ENCODE measurements at places on chromosomes 13 and 19. TPM values are rescaled to one million over a fixed set of nuclear protein-coding genes. Genes with fewer than 3 reads are reported as not detected.

GRCh38 chr19:16677055-16677454 lies 16.1 kb downstream of the TMEM38A start:
- DNase-seq, result no peak
- no peaks in the 10 kb centered on the region for H3K4me1 ChIP-seq
- H3K36me3 ChIP-seq, result no peaks in the 10 kb centered on the region
- no peaks in the 10 kb centered on the region for H3K27me3 ChIP-seq

TMEM86B gene
- 14.7 TPM for total RNA-seq

- H3K36me3 ChIP-seq, result no peaks in the 10 kb centered on the region
- no peak overlapping the region for H3K4me3 ChIP-seq
- no peak overlapping the region for H3K27ac ChIP-seq
These were observed 190.2 kb downstream of the TEX29 start for GRCh38 chr13:111510502-111511218.

- no peaks in the 10 kb centered on the region for H3K36me3 ChIP-seq
- DNase-seq, result no peak
- H3K4me1 ChIP-seq, result no peaks in the 10 kb centered on the region
- H3K27me3 ChIP-seq, result no peaks in the 10 kb centered on the region
These were observed 108.8 kb downstream of the NDFIP2 start for GRCh38 chr13:79589603-79590393.

- no peaks in the 10 kb centered on the region for H3K36me3 ChIP-seq
- H3K27me3 ChIP-seq, result peaks cover 48% of the 10 kb centered on the region
- no peak for DNase-seq
- H3K4me1 ChIP-seq, result peaks cover 8% of the 10 kb centered on the region
These were observed 116.8 kb upstream of the CACNA1A start for GRCh38 chr19:13622766-13623715.

DNA sequence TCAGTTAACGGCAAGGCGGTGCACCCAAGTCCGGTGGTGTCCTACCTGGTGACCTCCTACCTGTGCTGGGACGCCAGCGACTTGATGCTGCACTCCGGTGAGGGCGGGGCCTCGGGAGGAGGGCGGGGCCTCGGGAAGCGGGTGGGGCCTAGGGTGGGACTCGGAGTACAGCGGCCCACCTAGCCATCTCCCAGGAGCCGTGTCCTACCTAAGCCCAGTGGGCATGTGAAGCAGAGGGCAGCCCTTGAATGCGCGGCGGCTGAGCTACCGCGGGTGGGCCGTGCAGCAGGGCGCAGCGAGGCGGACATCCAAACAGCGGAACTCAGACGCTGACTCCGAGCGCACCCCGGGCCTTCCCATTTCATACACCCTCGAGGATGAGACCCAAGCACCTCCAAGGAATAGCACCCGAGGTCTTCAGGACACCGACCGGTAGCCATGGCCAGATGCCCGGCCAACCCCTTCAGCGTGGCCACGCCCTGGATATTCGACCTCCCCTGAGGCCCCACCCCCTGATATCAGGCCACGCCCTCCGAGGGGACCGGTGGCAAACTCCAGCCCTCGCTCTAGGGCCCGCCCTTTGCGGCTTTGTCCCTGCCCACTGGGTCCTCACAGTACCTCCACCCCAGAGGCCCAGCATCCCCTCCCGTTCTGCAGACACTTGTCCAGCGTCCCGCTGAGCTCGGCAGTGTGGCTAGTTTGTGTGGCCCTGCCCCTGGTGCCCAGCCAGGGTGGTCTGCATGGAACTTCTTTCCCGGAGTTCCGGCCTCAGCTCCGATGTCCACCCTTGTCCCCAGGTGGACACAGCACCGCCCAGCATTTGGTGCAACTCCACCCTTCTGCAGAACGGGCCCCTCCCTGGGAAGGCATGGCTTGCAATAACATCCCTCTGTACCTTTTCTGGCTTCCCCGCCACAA lies 5.4 kb downstream of the KLK1 start:
- no peak overlapping the region for H3K27ac ChIP-seq
- peaks cover 98% of the 10 kb centered on the region for H3K27me3 ChIP-seq
- no peaks in the 10 kb centered on the region for H3K36me3 ChIP-seq
- DNase-seq, result peak; percentile 72

MYPOP gene
- 13.1 TPM for total RNA-seq

APOC1 gene
- 4.7 TPM for total RNA-seq

- H3K36me3 ChIP-seq, result no peaks in the 10 kb centered on the region
- DNase-seq, result no peak
These were observed 96.4 kb upstream of the MYCBP2 start for GRCh38 chr13:77423296-77423695.

ZNF649 gene
- 15.5 TPM for total RNA-seq

DNA sequence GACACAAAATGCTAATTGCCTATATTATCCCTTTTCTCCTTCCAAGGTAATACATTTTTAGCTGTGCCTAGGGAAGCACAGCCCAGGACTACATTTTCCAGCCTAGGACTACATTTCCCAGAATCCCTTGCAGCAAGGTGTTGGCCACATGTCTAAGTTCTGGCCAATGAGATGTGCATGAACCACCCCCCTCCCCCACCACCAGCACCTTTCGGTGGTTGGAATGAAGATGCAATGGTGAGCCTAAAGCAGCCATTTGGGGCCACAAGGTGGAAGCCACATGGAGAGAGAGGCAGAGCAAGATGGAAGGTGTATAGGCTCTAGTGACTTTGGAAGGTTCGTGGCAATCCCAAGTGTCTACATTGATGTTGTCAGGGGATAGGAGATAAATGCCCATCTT lies 16.2 kb downstream of the UNC13A start:
- H3K27me3 ChIP-seq, result peaks cover 50% of the 10 kb centered on the region
- H3K4me1 ChIP-seq, result no peaks in the 10 kb centered on the region
- no peak overlapping the region for H3K27ac ChIP-seq
- DNase-seq, result peak; percentile 40
- no peak overlapping the region for H3K4me3 ChIP-seq
- no peaks in the 10 kb centered on the region for H3K36me3 ChIP-seq

NKPD1 gene
- 0.64 TPM for total RNA-seq

GRCh38 chr19:33329060-33329459 lies 26.7 kb upstream of the CEBPA start:
- H3K4me1 ChIP-seq, result no peaks in the 10 kb centered on the region
- H3K27ac ChIP-seq, result no peak overlapping the region
- no peaks in the 10 kb centered on the region for H3K36me3 ChIP-seq
- peaks cover 29% of the 10 kb centered on the region for H3K27me3 ChIP-seq

ARHGAP45 gene
- 12.0 TPM for total RNA-seq

LPAR6 gene
- 16.4 TPM for total RNA-seq

DNA sequence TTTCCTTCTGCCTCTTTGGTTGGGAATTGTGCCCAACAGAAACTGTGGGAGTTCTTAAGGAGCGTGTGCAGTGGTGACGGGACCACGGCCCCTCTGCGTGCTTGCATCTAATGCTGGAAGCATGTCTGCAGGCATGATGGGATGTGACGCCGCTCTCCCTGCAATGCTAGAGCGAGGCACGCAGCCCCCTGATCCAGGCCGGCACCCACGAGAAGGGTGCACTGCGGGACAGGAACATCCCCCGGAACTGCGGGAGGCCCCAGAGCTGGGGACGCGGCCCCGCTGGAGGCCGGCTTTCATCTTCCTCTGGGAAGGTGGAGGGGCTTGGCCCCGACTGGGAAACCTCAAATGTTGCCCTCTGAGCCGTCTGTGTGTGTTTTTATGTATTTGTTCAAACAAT lies 32.7 kb downstream of the TMEM255B start:
- no peaks in the 10 kb centered on the region for H3K4me1 ChIP-seq
- H3K4me3 ChIP-seq, result no peak overlapping the region
- no peak overlapping the region for H3K27ac ChIP-seq
- H3K27me3 ChIP-seq, result no peaks in the 10 kb centered on the region

DNA sequence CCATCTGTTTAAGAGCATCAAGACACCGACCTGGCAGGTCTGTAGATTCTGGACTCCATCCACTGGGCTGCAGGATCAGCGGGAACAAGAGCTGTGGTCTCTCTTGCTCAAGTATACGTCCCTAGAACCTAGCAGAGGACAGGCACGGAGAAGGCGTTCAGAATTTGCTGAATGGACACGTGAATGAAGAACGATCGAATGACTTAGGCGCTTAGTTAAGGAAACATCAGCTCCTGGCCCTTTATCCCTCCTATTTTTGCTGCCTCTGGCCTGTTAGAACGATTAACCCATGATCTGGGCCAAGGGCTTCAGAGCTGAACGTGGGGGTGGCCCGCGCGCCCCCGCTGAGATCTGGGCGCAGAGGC lies 953 bp downstream of the DZIP1 start:
- no peak for DNase-seq
- H3K4me1 ChIP-seq, result no peaks in the 10 kb centered on the region
- no peaks in the 10 kb centered on the region for H3K27me3 ChIP-seq
- H3K27ac ChIP-seq, result no peak overlapping the region

GRCh38 chr13:98565726-98566565 lies 11.0 kb downstream of the STK24 start:
- peak overlapping the region; percentile 54 for H3K27ac ChIP-seq
- peaks cover 24% of the 10 kb centered on the region for H3K36me3 ChIP-seq
- no peaks in the 10 kb centered on the region for H3K27me3 ChIP-seq

DNA sequence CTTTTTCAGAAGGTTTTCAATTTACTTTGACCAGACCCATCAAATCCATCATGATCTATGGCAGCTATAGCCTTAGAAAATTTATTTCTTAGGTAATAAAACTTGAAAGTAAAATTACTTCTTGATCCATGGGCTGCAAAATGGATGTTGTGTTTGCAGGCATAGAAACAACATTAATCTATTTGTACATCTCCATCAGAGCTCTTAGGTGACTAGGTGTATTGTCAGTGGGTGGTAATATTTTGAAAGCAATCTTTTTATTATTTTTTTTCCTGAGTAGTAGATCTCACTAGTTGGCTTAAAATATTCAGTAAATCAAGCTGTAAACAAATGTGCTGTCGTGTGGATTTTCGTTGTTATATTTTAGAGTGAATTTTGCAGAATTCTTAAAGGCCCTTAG lies 710.0 kb downstream of the SLITRK6 start:
- H3K27me3 ChIP-seq, result no peaks in the 10 kb centered on the region
- H3K36me3 ChIP-seq, result no peaks in the 10 kb centered on the region
- H3K4me1 ChIP-seq, result no peaks in the 10 kb centered on the region
- no peak for DNase-seq
- no peak overlapping the region for H3K4me3 ChIP-seq

- no peak overlapping the region for H3K4me3 ChIP-seq
- peaks cover 27% of the 10 kb centered on the region for H3K4me1 ChIP-seq
- H3K27me3 ChIP-seq, result no peaks in the 10 kb centered on the region
- peak overlapping the region; percentile 66 for H3K27ac ChIP-seq
- no peaks in the 10 kb centered on the region for H3K36me3 ChIP-seq
These were observed 157.9 kb downstream of the UQCRFS1 start for GRCh38 chr19:29054886-29055675.

- no peaks in the 10 kb centered on the region for H3K4me1 ChIP-seq
- H3K27me3 ChIP-seq, result peaks cover 11% of the 10 kb centered on the region
- H3K36me3 ChIP-seq, result no peaks in the 10 kb centered on the region
- DNase-seq, result no peak
These were observed 59.3 kb upstream of the WDFY2 start for GRCh38 chr13:51524829-51525566.

MEX3D gene
- total RNA-seq, result 41.4 TPM

DNA sequence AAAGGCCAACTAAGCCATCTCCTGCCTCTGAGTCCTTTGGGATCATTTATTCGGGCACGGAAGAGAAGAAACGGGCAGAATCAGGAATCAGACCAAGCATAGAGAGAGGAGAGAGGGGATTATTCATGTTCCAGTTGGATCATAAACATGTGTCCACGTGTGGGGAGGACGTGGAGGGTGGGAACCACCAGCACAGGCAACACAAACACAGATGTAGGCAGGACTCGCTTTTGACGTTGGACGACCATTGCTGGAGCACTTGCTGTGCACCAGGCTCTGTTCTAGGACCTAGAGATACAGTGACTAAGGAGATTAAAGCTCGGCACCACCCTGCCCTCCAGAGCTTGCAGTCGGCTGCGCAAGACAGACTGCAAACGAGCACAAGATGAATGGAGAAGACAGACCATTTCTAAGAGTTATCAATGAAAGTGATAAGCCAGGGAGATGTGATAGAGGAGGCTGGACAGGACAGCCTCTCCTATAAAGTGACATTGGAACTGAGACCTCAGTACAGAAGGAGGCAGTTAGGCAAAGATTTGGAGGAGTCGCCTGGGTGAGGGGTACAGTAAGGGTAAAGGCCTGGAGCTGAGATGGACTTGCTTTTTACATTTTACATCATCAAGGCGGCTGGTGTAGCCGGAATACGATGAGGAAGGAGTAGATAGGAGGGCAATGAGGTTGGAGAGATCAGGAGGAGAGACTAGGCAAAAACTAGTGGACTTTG lies 716 bp downstream of the SH2D3A start:
- DNase-seq, result no peak
- H3K27ac ChIP-seq, result peak overlapping the region; percentile 94
- peaks cover 12% of the 10 kb centered on the region for H3K4me1 ChIP-seq
- no peaks in the 10 kb centered on the region for H3K27me3 ChIP-seq
- H3K36me3 ChIP-seq, result peaks cover 48% of the 10 kb centered on the region

- H3K4me3 ChIP-seq, result no peak overlapping the region
- DNase-seq, result no peak
- H3K27ac ChIP-seq, result no peak overlapping the region
- H3K36me3 ChIP-seq, result no peaks in the 10 kb centered on the region
- no peaks in the 10 kb centered on the region for H3K27me3 ChIP-seq
- no peaks in the 10 kb centered on the region for H3K4me1 ChIP-seq
These were observed 376.4 kb downstream of the GPC6 start for GRCh38 chr13:93603043-93603442.

- peak overlapping the region; percentile 47 for H3K27ac ChIP-seq
- no peak for DNase-seq
- H3K4me1 ChIP-seq, result peaks cover 11% of the 10 kb centered on the region
- no peak overlapping the region for H3K4me3 ChIP-seq
These were observed 8.6 kb downstream of the EFNB2 start for GRCh38 chr13:106526738-106527444.

GRCh38 chr13:74210693-74211393 lies 76.6 kb upstream of the KLF12 start:
- no peak overlapping the region for H3K27ac ChIP-seq
- H3K27me3 ChIP-seq, result no peaks in the 10 kb centered on the region
- no peaks in the 10 kb centered on the region for H3K36me3 ChIP-seq

- no peak for DNase-seq
- no peak overlapping the region for H3K27ac ChIP-seq
- H3K4me1 ChIP-seq, result peaks cover 25% of the 10 kb centered on the region
- peaks cover 5% of the 10 kb centered on the region for H3K36me3 ChIP-seq
- no peak overlapping the region for H3K4me3 ChIP-seq
- H3K27me3 ChIP-seq, result no peaks in the 10 kb centered on the region
These were observed 4.9 kb upstream of the ESD start for GRCh38 chr13:46801858-46802257.

ATP1A3 gene
- total RNA-seq, result 1.7 TPM

- no peak overlapping the region for H3K4me3 ChIP-seq
- no peaks in the 10 kb centered on the region for H3K4me1 ChIP-seq
- H3K27me3 ChIP-seq, result no peaks in the 10 kb centered on the region
- no peak for DNase-seq
These were observed 8.5 kb upstream of the MARCHF2 start for GRCh38 chr19:8404391-8405151.

Measured in Calu3 (cell line).